ENCODE measurements at places on chromosomes 1 and 21. TPM values are rescaled to one million over a fixed set of nuclear protein-coding genes. Genes with fewer than 3 reads are reported as not detected.

- peaks cover 16% of the 10 kb centered on the region for H3K4me1 ChIP-seq
- no peak overlapping the region for H3K27ac ChIP-seq
- no peak overlapping the region for H3K4me3 ChIP-seq
- no peaks in the 10 kb centered on the region for H3K27me3 ChIP-seq
These were observed 3.6 kb downstream of the FAM20B start for GRCh38 chr1:179029321-179029759.

DNA sequence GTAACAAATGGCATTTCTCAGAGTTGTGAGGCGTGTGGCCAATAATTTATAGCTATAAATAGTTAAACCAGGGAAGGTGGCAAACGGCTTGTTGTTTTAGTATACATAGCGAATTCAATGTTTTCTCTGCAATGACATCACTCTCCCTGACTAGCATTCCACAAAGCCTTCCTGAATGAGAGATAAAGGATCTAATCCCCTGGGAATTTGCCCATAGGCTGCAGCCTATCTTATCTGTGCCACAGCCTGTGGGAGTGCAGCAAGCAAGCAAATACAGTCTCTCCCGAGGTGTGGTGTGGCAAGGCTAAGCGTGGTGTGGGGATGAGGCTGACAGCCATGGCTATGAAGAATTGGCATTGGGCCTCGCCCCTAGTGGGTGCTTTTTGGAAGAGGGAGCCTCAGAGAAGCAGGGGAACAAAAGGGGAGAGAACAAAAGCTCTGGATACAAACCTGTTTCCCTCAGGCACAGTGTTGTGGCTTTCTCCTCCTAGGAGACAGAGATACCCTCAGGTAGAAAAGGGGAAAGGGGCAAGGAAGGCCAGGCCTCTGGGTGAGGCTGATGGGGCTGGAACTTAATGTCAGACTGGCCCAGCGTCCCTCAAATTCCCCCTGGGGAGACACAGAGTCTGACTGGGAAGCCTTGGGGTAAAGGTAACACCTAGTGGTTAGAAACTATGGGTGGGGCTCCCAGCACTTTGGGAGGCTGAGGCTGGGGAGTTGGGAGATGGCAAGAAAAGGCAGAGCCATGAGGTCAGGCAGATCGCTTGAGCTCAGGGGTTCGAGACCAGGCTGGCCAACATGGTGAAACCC is 8.9 kb downstream of the TAGLN2 start:
- no peak overlapping the region for H3K27ac ChIP-seq
- no peaks in the 10 kb centered on the region for H3K27me3 ChIP-seq
- peaks cover 45% of the 10 kb centered on the region for H3K36me3 ChIP-seq
- no peak for DNase-seq
- peaks cover 43% of the 10 kb centered on the region for H3K4me1 ChIP-seq

DNA sequence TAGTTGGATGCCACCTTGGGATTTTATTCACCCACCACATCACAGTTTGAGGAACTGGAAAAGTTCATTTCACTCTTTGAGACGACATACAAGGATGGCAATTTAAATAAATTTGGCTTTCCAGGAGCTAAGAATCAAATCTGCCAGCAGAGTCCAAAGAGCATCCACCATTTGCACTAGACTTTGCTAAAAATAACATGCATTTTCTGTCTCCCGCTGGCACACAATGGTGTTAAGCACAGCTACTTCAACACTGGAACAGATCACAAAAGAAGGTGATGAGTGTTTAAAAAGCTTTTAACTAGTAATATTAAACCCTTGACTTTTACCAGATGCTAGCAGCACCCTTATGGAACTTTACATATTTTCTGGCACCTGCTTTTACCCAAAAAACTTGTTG is 44.6 kb downstream of the MAEL start:
- H3K27ac ChIP-seq: no peak overlapping the region
- no peak for DNase-seq
- no peaks in the 10 kb centered on the region for H3K27me3 ChIP-seq
- H3K4me1 ChIP-seq: no peaks in the 10 kb centered on the region

TAF5L gene
- 32.7 TPM for total RNA-seq

SLAMF1 gene
- 1.1 TPM for total RNA-seq

LCE1F gene
- not detected for total RNA-seq
